ENCODE measurements at places on chromosomes 12 and 14.

- ATAC-seq = no peak
Measured at GRCh38 chr12:99370421-99371138, 277.0 kb upstream of the GARIN6 start.

- ATAC-seq = no peak
Measured at GRCh38 chr14:99127651-99128167, 144.3 kb downstream of the BCL11B start.

DNA sequence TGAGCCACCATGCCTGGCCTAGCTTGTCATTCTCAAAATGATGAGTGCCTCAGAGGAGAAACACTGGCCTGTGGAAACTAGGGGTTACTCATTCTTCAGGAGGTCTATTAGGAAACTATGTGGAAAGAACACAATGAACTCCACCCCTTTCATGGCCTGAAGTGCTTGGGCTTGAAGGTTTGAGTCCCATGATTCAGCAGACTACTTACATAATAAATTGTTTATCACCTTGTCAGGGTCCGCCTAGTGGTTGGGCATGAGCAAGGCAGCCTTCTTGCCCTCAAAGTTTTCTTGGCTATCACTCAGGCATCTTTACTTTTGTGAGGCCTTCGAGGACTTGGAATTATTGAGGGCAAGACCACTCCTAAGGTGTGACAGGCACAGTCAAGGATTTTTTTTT, 251.2 kb downstream of the ACSS3 start:
- no peak for ATAC-seq

- ATAC-seq = no peak
Measured at GRCh38 chr14:91774140-91775096, 42.5 kb upstream of the CATSPERB start.

DNA sequence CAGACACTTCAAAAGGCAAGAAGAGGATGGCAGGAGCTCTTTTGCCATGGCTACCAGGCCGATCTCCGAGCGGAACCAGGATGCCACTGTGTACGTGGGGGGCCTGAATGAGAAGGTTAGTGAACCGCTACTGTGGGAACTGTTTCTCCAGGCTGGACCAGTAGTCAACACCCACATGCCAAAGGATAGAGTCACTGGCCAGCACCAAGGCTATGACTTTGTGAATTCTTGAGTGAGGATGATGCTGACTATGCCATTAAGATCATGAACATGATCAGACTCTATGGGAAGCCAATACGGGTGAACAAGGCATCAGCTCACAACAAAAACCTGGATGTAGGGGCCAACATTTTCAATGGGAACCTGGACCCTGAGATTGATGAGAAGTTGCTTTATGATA, 9.8 kb downstream of the GARIN2 start:
- no peak for ATAC-seq

- ATAC-seq = peak; percentile 69
Measured at GRCh38 chr14:92880851-92881250, 42.1 kb upstream of the CHGA start.

GRCh38 chr12:49932023-49932422, 18.5 kb upstream of the AQP2 start:
- no peak for ATAC-seq

GRCh38 chr14:50977863-50978528, 33.7 kb upstream of the PYGL start:
- no peak for ATAC-seq

GRCh38 chr14:89032086-89032649, 207.7 kb downstream of the TTC8 start:
- no peak for ATAC-seq

- peak; percentile 36 for ATAC-seq
Measured at GRCh38 chr12:2691006-2691344, 103.8 kb upstream of the FKBP4 start.

DNA sequence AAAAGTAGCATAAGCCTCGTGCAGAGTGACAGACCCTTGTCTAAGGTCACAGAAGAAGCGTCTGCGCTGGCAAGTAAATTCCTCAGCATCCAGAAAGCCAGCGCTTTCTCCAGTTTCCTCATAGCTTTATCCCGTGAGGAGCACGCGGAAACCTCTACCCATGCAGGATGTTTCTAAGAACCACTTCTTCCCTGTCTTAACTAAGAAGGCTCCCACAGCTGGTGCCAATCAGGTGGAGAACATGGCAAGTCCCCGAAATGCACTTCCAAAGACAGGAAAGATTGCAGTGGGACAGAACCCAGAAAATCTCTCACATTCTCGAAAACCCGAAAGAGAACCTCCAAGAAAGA, 968 bp upstream of the ARID4A start:
- no peak for ATAC-seq

- no peak for ATAC-seq
Measured at GRCh38 chr14:58362798-58363412, 32.8 kb upstream of the TOMM20L start.

- no peak for ATAC-seq
Measured at GRCh38 chr14:52277552-52277951, 10.1 kb downstream of the PTGDR start.

DNA sequence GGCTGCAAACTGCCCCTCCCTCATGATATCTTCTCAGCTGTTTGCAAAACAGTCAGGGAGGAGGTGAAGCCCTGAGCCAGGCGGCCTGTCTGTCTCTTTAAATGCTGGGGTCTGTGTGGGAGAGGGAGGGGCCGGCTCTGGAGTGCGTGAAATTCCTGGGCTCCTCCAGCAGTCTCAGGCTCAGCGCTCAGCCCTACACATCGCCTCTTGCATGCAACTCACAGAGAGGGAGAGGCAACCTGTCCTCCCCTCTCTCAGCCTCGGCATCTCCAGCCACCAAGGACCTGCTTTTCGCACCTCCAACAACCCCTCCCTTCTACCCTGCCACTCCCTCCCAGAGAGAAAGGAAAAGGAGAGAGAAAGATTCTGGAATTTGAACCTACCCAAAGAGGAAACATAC, at the start of gene NRXN3:
Gene NRXN3, plus strand, starts transcription at position 171 of the 400 bp plus-strand sequence. CDS start 72,721 bp downstream, outside the sequence.
- ATAC-seq = peak; percentile 99
